Kidney (tissue), 22 donors: ENCODE measurements at places on chromosomes 3 and 15. TPM values are rescaled to one million over a fixed set of nuclear protein-coding genes. Genes with fewer than 3 reads are reported as not detected.
A peak's percentile ranks its signal among the peaks of the same experiment; 100 is the strongest.

- DNase-seq = no peak
Measured at GRCh38 chr3:159652452-159652851, 336.2 kb upstream of the IL12A start.

Gene GOLGA8T
- not detected for total RNA-seq

DNA sequence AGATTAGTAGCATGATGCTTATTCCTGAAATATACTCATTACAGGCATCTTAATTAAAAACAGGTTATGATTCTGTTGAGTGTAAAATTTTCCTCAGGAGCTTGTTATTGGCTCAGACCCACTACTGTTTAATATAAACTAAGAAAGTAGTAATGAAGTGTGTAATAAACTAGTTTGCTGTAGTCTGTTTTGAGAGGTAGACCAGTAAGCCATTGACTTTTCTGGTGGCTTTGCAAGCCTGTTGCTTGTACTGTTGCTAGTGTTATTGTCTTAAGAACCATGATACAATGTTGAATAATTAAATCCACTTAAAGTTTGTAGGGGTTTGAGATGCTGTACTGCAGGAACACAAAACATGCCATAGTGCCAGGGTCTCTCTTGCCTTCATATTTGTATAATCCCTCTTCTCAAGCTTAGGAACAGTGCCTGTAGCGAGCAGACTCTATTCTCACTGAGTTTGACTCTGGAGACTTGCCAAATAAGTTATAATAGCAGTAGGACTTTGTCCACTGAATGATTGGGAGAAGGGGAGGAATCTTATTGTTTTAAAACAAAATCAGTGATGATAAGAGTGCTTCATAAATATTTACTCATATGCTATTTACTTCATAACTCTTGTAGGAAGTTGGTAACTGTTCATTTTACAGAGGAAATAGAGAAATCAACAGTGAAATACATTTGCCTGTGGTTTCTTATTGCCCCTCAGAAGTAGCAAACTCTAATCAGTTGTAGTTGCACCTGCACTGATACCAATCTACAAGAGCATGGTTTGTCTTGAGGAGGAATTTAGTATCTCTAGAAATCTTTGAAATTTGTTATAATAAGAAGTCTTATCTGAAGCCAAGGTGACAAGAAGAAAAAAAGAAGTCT lies 13.4 kb downstream of the TCF12 start:
- DNase-seq = peak; percentile 22

Gene SNRPN
- 134 TPM for total RNA-seq

- DNase-seq = peak; percentile 83
Measured at GRCh38 chr15:71337197-71337845, 222.1 kb downstream of the THSD4 start.
